ENCODE measurements at places on chromosomes 5 and 9.

DNA sequence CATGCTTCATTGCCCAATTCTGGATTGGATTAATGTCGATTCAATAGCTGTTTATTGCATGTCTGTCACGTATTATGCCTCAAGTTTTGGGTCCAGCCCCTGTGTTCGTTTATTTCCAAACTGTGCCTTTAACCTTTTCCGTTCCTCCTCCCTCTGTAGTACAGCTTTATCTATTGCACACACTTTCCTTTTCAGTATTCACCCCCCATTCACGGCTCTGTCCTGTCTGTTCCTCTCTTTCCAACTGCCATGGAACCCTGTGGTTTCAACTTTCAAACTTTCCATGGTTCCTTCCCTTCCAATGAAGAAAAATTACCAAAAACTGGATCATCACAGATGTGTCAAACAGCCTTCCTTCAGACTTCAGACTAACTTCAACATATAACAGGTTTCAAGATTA, 17.1 kb downstream of the SMARCA2 start:
- no peak for DNase-seq

DNA sequence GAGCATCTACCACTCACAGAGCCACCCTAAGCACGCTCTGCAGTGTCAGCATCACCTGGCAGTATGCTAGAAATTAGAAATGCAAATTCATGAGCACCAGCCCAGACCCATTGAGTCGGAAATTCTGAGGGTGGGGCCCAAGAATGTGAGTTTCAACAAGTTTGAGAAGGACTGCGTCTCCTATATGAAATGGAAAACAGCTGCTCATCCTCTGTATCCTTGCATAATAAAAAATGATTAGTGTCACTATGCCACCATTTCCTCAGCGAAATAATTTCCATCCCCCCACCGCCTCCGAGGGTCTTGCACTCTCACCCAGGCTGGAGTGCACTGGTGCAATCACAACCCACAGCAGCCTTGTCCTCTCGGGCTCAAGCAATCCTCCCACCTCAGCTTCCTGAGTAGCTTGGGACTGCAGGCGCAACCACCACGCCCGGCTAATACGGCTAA, 1.3 kb upstream of the IQGAP2 start:
- DNase-seq: no peak

GRCh38 chr5:32276173-32276853, 36.4 kb downstream of the MTMR12 start:
- no peak for DNase-seq

DNA sequence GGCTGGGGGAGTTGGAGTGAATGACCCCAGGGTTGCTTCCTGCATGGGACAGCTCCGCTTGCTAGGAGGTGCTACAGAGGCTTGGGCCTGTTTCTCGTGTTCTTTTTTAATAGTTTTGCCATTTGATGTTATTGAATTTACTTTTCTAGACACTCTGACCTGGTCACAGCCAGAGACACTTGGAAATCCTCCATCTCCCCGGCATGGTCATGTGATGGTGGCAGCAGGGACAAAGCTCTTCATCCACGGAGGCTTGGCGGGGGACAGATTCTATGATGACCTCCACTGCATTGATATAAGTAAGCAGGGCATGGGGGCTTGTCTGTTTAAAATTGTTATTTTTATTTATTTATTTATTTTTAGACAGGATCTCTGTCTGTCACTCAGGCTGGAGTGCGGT, 13.4 kb downstream of the HSPA5 start:
- no peak for DNase-seq
